B cell (primary cell): ENCODE measurements at places on chromosomes 6 and 20. TPM values are rescaled to one million over a fixed set of nuclear protein-coding genes. Genes with fewer than 3 reads are reported as not detected.

GRCh38 chr6:157842212-157842611, 19.2 kb downstream of the SNX9 start:
- H3K4me3 ChIP-seq, result no peak overlapping the region
- no peak for DNase-seq
- peaks cover 55% of the 10 kb centered on the region for H3K4me1 ChIP-seq
- H3K36me3 ChIP-seq, result no peaks in the 10 kb centered on the region
- H3K27me3 ChIP-seq, result no peaks in the 10 kb centered on the region

DNA sequence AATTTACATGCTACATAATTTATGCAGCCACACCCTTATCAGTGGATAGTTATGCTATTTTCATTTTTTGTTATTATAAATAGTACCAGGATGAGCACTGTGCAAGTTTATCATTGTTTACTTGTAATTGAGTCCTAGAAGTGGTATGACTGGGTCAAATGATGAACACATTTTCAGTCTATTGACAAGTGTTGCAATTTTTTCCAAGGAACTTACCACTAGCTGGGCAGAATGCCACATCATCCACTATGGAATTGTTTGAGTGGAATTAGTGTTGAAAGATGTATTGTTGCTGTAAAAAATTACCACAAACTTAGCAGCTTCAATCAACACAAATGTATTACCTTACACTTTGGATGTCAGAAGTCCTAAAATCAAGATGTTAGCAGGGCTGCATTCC, 38.1 kb upstream of the OPN5 start:
- H3K27ac ChIP-seq, result no peak overlapping the region
- no peaks in the 10 kb centered on the region for H3K36me3 ChIP-seq
- no peaks in the 10 kb centered on the region for H3K4me1 ChIP-seq
- DNase-seq, result no peak

SLC22A7 gene
- not detected in 2 replicates for total RNA-seq

DNA sequence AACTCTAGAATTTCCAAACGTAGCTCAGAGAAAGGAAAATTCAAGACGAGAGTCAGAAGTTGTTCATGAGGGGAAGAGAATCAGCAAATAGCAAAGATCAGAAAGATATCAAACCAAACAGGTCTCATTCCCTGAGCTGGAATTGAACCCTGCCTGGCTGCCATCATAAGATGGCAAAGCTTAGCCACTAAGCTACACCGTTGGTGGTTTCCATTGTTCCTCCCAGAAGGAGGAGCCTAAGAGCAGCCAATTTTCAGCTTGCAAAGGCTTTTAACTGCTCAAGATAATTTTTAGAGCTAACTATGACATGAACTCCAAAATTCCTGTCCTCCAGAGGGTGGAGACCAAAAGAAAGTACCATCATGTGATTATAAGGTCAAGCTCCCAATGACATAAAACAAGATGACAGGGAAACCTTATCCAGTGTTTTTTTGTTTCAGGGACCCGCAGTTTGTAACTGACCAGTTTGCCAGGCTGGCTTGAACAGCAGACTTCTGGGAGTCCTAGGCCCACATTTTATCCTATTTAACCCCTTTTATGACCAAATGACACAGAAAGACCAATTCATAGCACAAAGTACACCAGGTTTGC, 55.9 kb downstream of the COL11A2 start:
- H3K27ac ChIP-seq, result no peak overlapping the region
- H3K4me3 ChIP-seq, result no peak overlapping the region
- no peaks in the 10 kb centered on the region for H3K27me3 ChIP-seq
- H3K4me1 ChIP-seq, result peaks cover 2% of the 10 kb centered on the region

- H3K4me1 ChIP-seq, result no peaks in the 10 kb centered on the region
- no peak overlapping the region for H3K27ac ChIP-seq
- H3K4me3 ChIP-seq, result no peak overlapping the region
- no peak for DNase-seq
These were observed 176.8 kb downstream of the VEGFA start for GRCh38 chr6:43946641-43947363.

DNA sequence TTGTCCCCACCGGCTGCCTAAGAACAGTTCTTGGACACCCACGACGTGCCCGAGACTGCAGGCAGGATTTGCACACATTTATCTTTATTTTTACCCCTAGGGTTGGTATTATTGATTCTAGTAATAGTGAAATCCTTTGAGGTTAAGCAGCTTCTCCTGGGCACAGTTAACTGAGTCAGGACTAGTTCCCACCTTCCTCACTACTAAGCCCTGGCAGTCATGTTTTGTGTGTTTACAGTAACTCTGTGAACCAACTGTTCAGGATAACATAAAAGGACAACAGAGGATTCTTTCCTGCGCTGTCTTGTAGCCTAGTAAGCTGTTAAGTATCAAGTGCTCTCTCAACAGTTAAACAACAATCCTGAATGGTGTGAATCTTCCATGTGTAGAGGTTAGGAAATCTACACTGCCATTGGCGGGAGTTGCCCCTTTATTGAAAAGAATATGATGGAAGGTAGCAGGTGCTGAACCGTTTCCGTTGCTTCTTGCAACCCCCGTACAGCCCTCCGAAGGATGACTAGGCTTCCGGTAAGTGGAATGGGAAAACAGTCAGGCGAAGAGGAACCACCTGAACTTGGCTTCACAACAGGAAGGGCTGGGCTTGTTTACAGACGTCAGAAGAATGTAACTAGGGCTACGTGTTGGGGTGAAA, 979 bp upstream of the SOD2 start:
- peak; percentile 81 for DNase-seq
- peak overlapping the region; percentile 71 for H3K27ac ChIP-seq
- H3K36me3 ChIP-seq, result no peaks in the 10 kb centered on the region
- H3K4me1 ChIP-seq, result peaks cover 34% of the 10 kb centered on the region
- no peaks in the 10 kb centered on the region for H3K27me3 ChIP-seq

DNA sequence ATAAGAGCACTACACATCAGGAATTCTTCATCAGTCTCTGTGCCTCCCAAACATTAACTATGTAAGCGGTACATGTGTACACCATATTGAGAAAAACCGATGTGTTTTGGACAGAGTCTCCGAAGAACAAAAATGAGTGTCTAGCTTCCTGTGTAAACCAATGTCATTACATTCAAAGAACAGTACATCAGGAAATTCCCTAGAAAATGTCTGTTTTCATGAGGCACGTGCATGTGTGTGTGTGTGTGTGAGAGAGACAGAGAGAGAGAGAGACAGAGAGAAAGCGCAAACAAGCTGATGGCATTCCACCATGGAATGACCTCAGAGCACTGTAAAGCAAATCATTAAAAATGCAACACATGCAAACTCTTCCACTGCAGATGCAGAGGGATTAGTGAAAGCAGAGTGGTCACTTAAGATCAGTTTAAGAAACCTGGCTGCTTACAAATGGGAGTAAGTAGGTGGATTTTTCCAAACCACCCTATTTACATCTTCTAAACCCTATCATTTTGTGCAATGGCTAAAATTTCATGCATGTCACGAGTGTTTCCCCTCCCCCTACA, 133.9 kb downstream of the HIVEP2 start:
- no peak overlapping the region for H3K27ac ChIP-seq
- H3K4me3 ChIP-seq, result no peak overlapping the region
- DNase-seq, result no peak

AIF1 gene
- total RNA-seq, result 1.3 and 1.5 TPM in 2 replicates

RUNX2 gene
- total RNA-seq, result 2.2 and 2.4 TPM in 2 replicates

GRCh38 chr20:25750765-25751696, 54.4 kb upstream of the ZNF337 start:
- peak overlapping the region; percentile 15 for H3K4me3 ChIP-seq
- DNase-seq, result peak; percentile 58
- H3K27me3 ChIP-seq, result no peaks in the 10 kb centered on the region
- H3K27ac ChIP-seq, result no peak overlapping the region
- H3K4me1 ChIP-seq, result no peaks in the 10 kb centered on the region
